ENCODE measurements at places on chromosomes 16 and 17.

DNA sequence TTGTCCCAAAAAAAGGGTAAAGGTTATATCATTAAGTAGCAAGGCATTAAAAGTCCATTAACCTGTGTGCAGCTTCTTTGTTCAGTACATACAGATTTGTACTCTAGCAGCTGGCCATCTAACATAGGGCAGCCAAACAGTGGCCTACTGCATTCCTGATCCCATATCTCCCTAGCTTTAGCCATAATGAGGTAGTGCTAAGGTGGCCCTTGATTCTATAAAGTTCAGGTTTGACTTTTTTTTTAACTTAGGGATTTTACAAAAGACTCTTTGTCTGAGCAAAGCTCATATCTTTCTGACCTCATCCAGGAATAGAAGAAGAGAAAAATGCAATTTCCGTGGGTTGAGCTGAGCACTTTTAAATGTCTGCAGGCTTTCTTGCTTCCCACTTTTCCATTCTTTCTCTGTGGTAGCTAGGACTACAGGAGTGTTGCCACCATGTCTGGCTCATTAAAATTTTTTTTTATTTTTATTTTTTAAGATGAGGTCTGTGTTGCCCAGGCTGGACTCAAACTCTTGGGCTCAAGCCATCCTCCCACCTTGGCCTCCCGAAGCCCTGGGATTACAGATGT lies 19.5 kb upstream of the CDC6 start:
- DNase-seq, result no peak

GRCh38 chr16:83315271-83315670 lies 492.5 kb upstream of the HSBP1 start:
- no peak for DNase-seq

DNA sequence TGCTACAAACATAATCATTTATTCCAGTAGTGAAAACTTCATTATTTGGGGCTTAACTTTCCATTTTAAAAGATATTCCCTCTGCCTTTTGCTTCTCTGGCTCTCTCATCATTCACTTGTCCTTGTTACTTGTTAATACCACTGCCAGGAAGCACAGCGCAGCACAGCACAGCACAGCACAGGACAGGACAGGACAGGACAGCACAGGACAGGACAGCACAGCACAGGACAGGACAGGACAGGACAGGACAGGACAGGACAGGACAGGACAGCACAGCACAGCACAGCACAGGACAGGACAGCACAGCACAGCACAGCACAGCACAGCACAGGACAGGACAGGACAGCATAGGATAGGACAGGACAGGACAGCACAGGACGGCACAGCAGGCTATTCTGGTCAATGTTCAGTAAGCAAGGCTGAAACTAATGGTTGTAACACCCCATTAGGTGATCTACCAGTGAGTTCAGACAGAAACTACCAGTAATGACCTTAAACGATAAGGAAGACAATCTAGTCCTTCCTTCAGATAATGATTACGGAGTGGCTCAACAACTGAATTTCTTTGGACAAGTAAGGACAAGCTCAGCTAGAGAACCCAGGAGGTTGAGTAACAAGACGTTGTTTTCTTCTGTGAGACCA lies 31.9 kb downstream of the COG1 start:
- no peak for DNase-seq

GRCh38 chr17:79393358-79394052 lies 217.3 kb downstream of the RBFOX3 start:
- DNase-seq, result peak; percentile 67

- no peak for DNase-seq
Measured at GRCh38 chr17:16298140-16298662, 55.1 kb downstream of the CENPV start.

DNA sequence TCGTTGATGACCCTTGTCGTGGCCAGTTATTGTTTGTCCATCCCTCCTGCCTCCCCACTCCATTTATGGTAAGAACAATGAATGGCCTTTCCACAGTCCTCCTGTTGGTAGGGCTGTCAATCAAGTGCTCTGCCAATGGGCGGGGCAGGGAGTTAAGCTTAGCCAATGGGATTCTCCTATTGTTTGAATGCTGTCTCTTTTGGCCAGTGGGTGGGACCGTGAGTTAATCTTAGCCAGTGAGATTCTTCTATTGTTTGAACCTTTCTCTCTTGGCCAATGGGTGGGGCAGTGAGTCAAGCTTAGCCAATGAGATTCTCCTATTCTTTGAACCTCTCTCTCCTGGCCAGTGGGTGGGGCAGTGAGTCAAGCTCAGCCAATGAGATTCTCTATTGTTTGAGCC lies 85.4 kb downstream of the IRX3 start:
- no peak for DNase-seq

GRCh38 chr17:76940738-76941350 lies 72.6 kb downstream of the MGAT5B start:
- DNase-seq, result no peak

GRCh38 chr17:19306160-19307111 lies 56.1 kb downstream of the B9D1 start:
- DNase-seq, result no peak

GRCh38 chr17:48791128-48792032 lies 25.6 kb downstream of the TTLL6 start:
- peak; percentile 65 for DNase-seq

- DNase-seq, result no peak
Measured at GRCh38 chr16:17177959-17178905, 292.5 kb downstream of the XYLT1 start.

DNA sequence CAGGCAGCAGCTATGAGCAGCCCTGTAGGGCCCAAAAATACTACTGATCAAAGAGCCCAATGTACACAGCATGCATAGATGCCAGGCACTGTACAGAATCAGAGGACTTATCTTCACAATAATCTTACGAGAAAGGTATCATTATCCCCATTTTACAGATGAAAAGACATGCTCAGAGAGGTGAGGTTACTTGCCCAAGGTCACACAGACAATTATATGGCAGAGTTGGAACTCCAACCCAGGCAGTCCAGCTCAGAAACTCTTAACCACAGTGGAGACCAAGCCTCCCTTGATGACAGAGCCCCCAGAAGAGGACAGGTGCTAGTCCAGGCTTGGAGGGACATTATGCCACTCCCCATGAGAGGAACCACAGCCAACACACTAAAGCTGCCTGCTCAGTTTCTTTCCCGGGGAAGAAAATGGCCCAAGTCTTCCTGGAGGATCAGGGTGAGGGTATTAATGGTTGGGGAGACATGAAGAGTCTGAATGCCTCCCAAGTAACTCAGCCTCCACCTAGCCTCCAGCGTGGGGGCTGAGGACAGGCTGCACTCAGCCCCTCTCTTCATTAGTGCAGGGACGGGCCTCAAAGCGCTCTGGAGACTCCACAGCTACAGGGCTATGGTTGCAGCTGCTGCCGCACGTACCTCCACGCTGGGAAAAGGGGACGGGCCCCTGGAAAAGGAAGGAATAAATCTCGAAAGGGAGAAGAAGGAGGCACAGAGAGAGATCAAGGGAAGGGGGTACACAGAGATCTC lies 826 bp downstream of the UNC119 start:
- no peak for DNase-seq

GRCh38 chr17:66347661-66348514 lies 45.5 kb downstream of the PRKCA start:
- peak; percentile 69 for DNase-seq

DNA sequence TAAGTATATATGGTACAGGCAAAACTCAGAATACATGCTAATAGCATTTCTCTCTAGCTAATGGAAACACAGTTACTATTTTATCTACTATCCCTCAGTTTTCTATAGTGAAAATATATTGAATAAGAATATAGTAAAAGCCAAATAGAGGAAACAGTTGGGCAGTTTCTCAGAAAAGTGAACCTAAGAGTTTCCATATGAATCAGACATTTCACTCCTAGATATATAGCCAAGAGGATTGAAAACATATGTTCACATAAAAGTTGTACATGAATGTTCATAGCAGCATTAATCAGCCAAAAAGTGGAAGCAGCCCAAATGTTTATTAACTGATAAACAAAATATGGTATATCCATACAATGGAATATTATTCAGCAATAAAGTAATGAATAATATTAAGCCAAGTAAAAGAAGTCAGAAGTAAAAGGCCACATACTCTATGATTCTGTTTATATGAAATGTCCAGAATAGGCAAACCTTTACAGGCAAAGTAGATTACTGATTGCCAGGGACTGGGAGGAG lies 134.6 kb downstream of the CYB561 start:
- DNase-seq, result no peak

DNA sequence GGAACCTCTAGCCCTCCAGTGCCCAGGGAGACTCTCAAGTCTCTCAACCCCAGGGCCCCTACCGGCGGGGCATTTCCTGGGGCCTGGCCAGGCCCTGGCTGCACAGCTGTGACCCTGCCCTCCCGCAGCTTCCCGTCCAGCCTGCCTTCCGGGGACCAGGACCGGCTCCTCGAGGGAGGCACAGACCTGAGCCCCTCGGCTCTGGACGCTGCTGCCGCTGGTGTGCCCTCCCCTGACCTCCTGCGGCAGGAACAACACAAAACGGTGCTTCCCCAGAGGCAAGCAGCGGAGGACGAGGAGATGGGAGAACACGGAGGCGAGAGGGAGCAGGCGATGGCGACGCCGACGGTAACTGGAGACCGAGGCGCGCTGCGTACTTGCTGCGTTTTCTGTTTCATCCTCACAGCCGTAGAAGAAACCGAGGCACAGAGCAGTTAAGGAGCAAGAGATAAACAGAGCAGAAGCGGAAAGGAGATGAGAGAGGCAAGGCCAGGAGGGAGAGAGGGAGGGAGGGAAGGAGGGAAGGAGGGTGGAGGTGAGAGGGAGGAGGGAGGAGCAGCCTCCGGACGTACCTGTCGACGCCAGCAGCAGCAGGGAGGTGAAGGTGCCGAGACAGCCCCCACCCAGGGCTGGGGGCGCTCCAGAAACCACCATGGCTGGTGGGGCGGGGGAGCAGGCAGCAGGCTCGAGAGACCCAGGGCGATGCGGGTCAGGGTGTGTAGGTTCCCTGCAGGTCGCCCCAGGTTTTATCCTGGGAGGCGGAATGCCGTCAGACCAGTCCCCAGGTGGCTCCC lies at the start of gene PRSS22:
PRSS22 (minus strand) TSS at position 720 of the 794 bp plus-strand sequence; CDS start at position 654, 66 bp downstream.
- no peak for DNase-seq

GRCh38 chr17:82495844-82496528 lies 23.5 kb upstream of the FOXK2 start:
- DNase-seq, result peak; percentile 34

GRCh38 chr16:1745900-1746692 lies 25.2 kb downstream of the NME3 start:
- no peak for DNase-seq

GRCh38 chr17:8001976-8002720 lies at the start of gene GUCY2D:
Gene GUCY2D, plus strand, starts transcription at chr17:8002615. Its CDS starts 433 bp downstream, at chr17:8003048.
- no peak for DNase-seq

- no peak for DNase-seq
Measured at GRCh38 chr17:21419299-21420239, 43.4 kb downstream of the KCNJ12 start.

DNA sequence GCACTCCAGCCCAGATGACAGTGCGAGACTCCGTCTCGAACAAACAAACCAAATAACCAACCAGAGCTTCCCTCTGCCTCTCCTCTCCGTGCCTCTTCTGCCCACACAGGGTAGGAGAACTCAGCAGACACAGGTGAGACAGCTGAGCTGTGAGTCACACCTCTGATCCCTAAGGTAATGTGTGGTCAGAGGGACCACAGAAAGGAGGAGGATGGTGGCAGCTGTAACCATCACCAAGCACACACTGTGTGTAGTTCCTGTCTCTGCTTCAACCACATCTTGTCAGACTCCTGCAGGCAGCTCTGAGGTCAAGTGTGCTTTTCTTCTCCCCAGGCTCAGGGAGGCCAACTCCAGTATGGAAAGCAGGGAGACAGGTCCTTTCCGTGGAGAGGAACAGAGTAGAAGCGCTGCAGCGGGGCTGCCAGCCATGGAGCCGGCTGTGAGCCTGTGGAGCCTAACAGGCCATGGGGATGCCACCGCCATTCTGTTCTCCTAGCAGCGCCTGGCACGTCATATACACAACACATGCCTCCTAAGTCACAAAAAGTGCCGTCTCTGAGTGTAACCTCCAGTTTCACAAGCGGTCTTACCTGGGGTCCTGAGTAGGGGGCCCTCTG lies 7.1 kb downstream of the NUDT16L1 start:
- no peak for DNase-seq

GRCh38 chr17:37475731-37476420 lies 13.8 kb upstream of the DUSP14 start:
- no peak for DNase-seq

- DNase-seq, result no peak
Measured at GRCh38 chr16:53152329-53152728, 97.5 kb downstream of the CHD9 start.

GRCh38 chr16:47949714-47950113 lies 206.1 kb downstream of the ABCC12 start:
- DNase-seq, result no peak

GRCh38 chr17:19317359-19318095 lies 45.0 kb downstream of the B9D1 start:
- no peak for DNase-seq

- no peak for DNase-seq
Measured at GRCh38 chr17:67260170-67260987, 15.4 kb upstream of the HELZ start.

DNA sequence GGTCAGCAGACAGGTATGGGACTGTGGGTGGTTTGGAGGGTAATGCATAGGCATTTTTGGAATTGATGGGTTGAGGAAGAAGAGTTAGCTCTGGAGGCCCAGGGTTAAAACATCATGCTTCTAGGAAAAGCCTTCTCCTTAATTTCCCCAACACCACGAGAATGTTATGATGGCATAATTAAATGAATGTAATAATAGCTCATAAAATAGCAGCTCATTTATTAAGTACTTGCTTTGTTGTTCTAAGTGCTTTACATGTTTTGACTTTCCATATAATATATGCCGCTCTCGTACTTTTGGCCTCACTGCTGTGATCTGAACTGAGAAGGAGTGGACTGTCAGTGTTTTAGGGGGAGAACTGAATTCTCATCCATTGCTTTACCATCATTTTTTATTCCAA lies 14.3 kb downstream of the LIMD2 start:
- DNase-seq, result no peak

- no peak for DNase-seq
Measured at GRCh38 chr16:78505544-78506366, 406.3 kb downstream of the WWOX start.

DNA sequence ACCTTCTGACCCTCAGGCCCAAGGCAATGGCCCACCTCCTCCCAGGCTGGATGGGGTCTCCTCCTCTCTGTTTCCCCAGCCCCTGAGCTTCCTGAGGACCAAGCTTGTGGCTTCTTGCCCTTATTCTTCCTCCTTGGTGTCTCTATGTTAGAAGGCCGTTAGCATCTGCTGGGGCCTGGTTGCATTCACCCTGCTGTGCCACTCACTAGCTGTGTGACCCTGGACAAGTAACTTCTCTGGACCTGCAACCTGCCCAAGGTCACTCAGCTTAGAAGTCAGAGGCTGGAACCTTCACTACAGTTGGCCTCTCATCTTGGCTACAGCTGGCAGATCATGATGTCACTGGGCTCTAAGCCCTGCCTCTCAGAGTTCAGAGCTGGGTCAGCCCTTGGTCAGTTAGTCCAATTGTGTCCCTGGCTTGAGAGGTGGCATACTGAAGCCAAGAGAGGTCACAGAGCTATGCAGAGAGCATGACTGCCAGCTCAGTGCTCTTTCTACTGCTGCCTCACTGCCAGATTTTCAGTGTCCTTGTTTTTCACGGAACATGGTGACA lies 3.0 kb downstream of the MT2A start:
- no peak for DNase-seq

GRCh38 chr17:7313890-7314718 lies 1.1 kb downstream of the GPS2 start:
- no peak for DNase-seq

- no peak for DNase-seq
Measured at GRCh38 chr16:71214746-71215381, 15.7 kb downstream of the HYDIN start.

GRCh38 chr17:57623620-57624019 lies 121.5 kb downstream of the CCDC182 start:
- DNase-seq, result no peak

Data from NCI-H2081 (cell line).